ENCODE measurements at places on chromosomes 4 and X.

GRCh38 chrX:18973527-18974192 is 10.3 kb downstream of the PHKA2 start:
- DNase-seq: no peak

GRCh38 chr4:76850010-76850441 is 47.9 kb downstream of the SOWAHB start:
- no peak for DNase-seq

DNA sequence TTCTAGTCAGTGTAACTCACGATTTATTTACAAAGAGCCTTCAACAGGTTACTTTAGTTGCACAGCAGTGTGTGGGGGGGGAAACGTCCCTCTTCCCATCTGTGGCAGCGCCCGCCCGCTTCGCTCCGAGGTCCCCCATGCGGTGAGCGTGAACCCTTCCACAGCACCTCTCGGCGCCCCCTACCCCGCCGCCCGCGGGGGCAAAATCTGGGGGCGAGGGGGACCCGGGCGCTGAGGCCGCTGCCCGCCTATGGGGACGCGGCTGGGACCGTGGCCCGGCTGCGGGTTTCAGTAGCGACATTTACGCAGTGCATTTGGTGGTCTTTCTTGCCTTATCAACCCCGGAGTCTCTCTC is 6.4 kb downstream of the NKX6-1 start:
- no peak for DNase-seq

DNA sequence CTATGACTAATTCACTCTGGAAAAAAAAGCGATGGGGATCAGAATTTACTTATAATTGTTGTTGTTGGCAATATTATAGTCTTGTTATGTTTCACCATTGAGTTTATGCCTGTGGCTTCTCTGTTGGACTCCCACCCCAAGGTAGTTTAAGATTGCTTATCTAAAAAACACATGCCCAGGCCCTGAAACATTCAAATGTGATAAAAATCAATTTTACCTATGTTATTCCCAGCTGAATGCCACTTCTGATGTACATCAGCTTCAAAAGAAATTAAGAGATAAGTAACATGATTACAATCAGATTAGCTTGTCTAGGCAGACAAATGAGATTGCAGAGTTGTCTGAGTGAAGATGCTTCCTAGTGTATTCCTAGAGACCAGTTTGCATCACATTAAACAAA is 484.7 kb downstream of the PCDH7 start:
- no peak for DNase-seq

- no peak for DNase-seq
Observed at GRCh38 chrX:34881671-34882070, 60.9 kb upstream of the FAM47B start.

DNA sequence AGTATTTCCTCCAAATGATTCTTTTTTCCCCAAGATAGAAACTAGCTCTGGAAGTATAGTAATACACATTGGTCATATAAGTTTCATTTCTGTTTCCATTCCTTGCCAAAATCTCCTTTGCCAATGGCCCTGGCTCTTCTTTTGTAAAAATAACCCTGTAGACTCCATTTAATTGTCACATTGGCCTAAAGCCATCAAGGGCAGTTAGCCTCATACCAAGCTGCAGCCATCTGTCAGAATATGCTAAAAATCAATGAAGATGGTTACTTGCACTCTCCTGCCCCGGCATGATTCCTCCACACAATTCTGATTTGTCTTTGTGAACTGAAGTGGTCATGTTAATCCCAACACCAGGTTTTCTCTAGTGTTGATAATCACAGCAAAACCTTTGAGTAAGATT is 380.5 kb downstream of the SH2D1A start:
- no peak for DNase-seq

DNA sequence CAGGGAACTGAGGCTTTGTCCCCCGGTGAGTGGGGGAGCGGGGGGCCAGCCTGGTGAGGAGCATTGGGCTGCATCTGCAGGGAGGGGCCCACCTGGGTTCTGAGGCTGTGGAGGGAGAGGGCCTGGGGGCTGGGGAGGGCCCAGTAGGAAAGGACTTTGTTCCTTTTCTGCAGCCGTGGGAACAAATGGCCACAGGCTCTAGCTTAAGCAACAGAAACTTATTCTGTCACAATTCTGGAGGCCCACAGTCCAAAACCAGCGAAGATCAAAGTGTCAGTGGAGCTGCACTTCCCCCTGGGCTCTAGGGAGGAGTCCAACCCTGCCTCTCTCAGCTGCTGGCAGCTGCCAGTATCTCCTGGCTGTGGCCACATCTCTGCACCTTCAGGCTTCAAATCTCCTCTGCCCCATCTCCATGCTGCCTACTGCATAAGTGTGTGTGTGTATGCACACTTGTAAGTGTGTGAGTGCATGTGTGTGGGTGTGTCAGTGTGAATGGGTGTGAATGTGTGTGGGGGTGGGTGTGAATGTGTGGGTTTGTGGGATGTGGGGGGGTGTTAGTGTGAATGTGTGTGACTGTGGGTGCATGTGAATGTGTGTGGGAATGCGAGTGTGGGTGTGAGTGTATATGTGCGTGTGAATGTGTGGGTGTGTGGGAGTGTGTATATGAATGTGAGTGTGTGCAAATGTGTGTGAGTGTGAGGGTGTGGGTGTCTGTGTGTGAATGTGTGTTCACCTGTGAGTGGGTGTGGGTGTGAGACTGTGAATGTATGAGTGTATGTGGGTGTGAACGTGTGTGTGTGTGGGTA is 204.5 kb upstream of the PSAPL1 start:
- no peak for DNase-seq
